Liver (tissue), 10 donors: ENCODE measurements at places on chromosomes 11 and 22. TPM values are rescaled to one million over a fixed set of nuclear protein-coding genes. Genes with fewer than 3 reads are reported as not detected.
A peak's percentile ranks its signal among the peaks of the same experiment; 100 is the strongest.

KCTD14 gene
- total RNA-seq, result 0.70 TPM

AASDHPPT gene
- 29.9 TPM for total RNA-seq

GLYATL1 gene
- total RNA-seq, result 622 TPM

ZBTB16 gene
- 140 TPM for total RNA-seq

CCDC88B gene
- 4.9 TPM for total RNA-seq

GRCh38 chr11:128568166-128568778, 19.1 kb downstream of the ETS1 start:
- H3K27me3 ChIP-seq, result no peaks in the 10 kb centered on the region
- no peak for DNase-seq
- H3K27ac ChIP-seq, result peak overlapping the region; percentile 51

DNA sequence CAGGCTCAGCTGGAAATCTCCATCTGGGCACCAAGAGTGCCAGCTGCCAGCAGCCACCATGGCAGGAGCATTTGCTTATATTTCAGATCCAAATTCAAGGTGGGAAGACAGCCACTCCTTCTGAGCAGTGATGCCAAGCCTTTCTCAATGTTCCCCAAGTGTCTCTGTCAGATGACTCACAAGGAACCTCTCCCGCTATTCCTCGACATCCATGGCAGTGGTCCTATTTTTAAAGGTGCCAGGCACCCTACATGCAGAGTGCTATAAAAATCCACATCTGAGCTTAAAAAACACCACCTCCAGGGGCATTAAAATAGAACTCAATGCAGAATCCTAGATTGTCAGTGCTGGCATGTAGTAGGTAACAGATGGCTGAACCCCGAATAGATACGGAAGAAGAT, 112.1 kb downstream of the SLC1A2 start:
- no peaks in the 10 kb centered on the region for H3K27me3 ChIP-seq
- H3K36me3 ChIP-seq, result peaks cover 19% of the 10 kb centered on the region
- DNase-seq, result no peak
- no peak overlapping the region for H3K4me3 ChIP-seq

- no peak for DNase-seq
- peaks cover 15% of the 10 kb centered on the region for H3K4me1 ChIP-seq
- H3K4me3 ChIP-seq, result no peak overlapping the region
Measured at GRCh38 chr11:57274904-57275498, 38.0 kb upstream of the APLNR start.

- DNase-seq, result no peak
- no peaks in the 10 kb centered on the region for H3K4me1 ChIP-seq
- no peak overlapping the region for H3K27ac ChIP-seq
- H3K36me3 ChIP-seq, result no peaks in the 10 kb centered on the region
- no peak overlapping the region for H3K4me3 ChIP-seq
Measured at GRCh38 chr11:119551420-119552105, 128.6 kb upstream of the THY1 start.

GRCh38 chr11:22566293-22566692, 59.3 kb downstream of the FANCF start:
- H3K4me3 ChIP-seq, result no peak overlapping the region
- no peaks in the 10 kb centered on the region for H3K4me1 ChIP-seq
- DNase-seq, result no peak
- no peak overlapping the region for H3K27ac ChIP-seq

- no peaks in the 10 kb centered on the region for H3K4me1 ChIP-seq
- H3K36me3 ChIP-seq, result no peaks in the 10 kb centered on the region
- no peaks in the 10 kb centered on the region for H3K27me3 ChIP-seq
- DNase-seq, result no peak
Measured at GRCh38 chr11:128294671-128295050, 292.7 kb downstream of the ETS1 start.

DNA sequence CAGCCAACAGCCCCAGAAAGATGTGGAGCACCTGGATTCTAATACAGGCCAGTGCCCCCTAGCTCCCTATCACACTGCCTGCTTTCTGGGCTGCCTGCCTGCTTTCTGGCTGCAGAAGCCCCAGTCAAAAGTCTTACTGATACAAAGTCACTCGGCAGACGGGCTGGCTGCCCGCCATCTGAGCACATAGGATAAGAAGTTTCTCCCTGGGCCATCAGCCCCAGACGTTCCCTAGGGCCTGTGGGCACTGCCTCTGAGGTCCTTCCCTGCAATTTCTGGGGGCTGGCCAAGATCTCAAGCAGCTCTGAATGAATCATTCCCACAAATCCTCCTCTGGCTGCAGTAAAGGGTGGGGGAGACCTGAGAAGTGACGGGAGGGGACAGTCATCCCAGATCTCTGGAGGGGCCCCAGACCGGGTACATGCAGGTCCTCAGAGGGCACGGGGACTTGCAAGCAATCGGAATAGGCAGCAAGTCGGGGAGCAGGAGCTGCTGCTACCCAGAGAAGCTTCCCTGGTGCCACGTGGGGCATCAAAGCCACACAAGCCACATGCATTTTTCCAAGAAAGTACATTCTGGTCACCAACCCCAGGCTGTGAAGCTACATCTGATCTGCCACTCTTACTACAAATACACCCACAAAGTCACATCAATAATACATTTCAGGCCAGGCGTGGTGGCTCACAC, 4.7 kb downstream of the TPST2 start:
- DNase-seq, result peak; percentile 82
- no peak overlapping the region for H3K4me3 ChIP-seq
- H3K4me1 ChIP-seq, result peaks cover 34% of the 10 kb centered on the region
- no peaks in the 10 kb centered on the region for H3K27me3 ChIP-seq
- H3K36me3 ChIP-seq, result no peaks in the 10 kb centered on the region
- H3K27ac ChIP-seq, result no peak overlapping the region

- no peak for DNase-seq
- no peaks in the 10 kb centered on the region for H3K27me3 ChIP-seq
- H3K27ac ChIP-seq, result peak overlapping the region; percentile 98
- H3K4me1 ChIP-seq, result peaks cover 17% of the 10 kb centered on the region
- H3K4me3 ChIP-seq, result peak overlapping the region; percentile 82
Measured at GRCh38 chr11:58928107-58928499, 11.2 kb upstream of the GLYATL1 start.

DNA sequence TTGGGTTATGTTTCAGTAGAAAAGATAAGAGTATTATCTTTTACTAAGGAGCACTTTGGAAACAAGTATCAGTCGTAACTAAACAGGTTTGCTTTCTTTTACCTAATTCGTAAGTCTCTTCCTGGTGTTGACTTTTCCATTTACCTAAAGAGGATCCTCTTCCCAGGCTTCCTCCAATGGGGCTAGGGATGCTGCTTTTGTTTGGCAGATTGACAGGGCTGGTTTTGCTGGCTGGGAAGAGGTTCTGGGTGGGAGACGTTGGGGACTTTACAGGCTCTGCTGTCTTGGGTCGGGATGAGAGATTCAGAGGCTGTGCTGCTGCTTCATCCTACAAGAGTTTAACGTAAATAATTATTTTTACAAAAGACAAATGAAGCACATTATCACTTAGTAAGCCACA, 306.7 kb downstream of the SOX6 start:
- no peak overlapping the region for H3K27ac ChIP-seq
- H3K4me1 ChIP-seq, result no peaks in the 10 kb centered on the region
- H3K27me3 ChIP-seq, result no peaks in the 10 kb centered on the region
- H3K4me3 ChIP-seq, result no peak overlapping the region

- no peaks in the 10 kb centered on the region for H3K27me3 ChIP-seq
- peak overlapping the region; percentile 95 for H3K27ac ChIP-seq
- peaks cover 2% of the 10 kb centered on the region for H3K36me3 ChIP-seq
- H3K4me3 ChIP-seq, result peak overlapping the region; percentile 80
- no peak for DNase-seq
Measured at GRCh38 chr22:41302811-41303210, 1.5 kb downstream of the ZC3H7B start.

DNA sequence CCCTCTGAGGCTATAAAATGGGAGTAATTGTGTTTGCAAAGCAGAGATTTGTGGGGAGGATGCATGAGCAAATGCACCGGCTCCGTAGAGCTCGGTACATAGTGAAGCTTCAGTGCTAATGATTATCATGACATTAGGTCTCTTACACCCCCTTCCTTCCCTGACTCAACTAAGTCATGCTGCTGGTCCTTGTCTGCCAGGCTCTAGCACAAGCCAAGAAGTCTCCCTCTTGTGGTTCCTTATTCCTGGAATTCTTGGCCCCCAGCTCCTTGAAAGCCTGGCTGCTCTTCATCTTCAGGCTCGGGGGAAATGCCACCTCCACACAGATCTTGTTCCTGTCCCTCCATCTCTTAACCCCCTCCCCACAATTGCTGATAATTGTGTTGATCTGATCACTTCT, 45.7 kb upstream of the SYT13 start:
- no peaks in the 10 kb centered on the region for H3K4me1 ChIP-seq
- H3K36me3 ChIP-seq, result no peaks in the 10 kb centered on the region
- no peak overlapping the region for H3K27ac ChIP-seq

- H3K27ac ChIP-seq, result no peak overlapping the region
- H3K27me3 ChIP-seq, result no peaks in the 10 kb centered on the region
- no peak for DNase-seq
Measured at GRCh38 chr22:21446827-21447690, 20.1 kb upstream of the TMEM191C start.

- no peaks in the 10 kb centered on the region for H3K36me3 ChIP-seq
- peak; percentile 64 for DNase-seq
- no peak overlapping the region for H3K27ac ChIP-seq
- no peaks in the 10 kb centered on the region for H3K4me1 ChIP-seq
- no peak overlapping the region for H3K4me3 ChIP-seq
Measured at GRCh38 chr11:28697920-28698827, 590.0 kb downstream of the METTL15 start.

- no peak overlapping the region for H3K27ac ChIP-seq
- H3K4me1 ChIP-seq, result peaks cover 17% of the 10 kb centered on the region
- no peak overlapping the region for H3K4me3 ChIP-seq
- H3K27me3 ChIP-seq, result no peaks in the 10 kb centered on the region
- H3K36me3 ChIP-seq, result no peaks in the 10 kb centered on the region
Measured at GRCh38 chr22:49972163-49973017, 11.8 kb downstream of the PIM3 start.
